M059J (cell line): ENCODE measurements at places on chromosomes 2 and 18. TPM values are rescaled to one million over a fixed set of nuclear protein-coding genes. Genes with fewer than 3 reads are reported as not detected.

The ACVR1C gene
- total RNA-seq, result 0.10 TPM in 1 of 2 replicates, not detected in the other

DNA sequence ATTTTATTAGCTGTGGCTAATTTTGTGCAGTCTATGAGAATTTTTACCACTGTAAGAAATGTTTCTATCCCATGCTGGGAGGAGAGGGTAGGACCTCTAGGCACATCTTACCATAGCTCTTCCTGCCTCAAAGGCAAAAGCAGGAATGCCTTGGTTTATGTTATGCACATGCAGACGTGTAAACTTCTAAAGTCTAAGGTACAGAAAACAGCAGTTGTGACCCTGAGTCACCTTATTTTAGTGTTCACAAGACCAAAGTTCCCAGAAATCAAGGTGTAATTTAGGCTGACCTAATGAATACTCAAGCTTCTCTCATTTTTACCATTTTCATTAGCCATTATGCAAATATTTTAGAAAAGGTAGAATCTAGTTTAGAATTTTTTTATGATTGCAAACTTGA, 15.4 kb upstream of the WIPF1 start:
- no peak for DNase-seq

GRCh38 chr2:82013641-82014040, 1709.1 kb upstream of the LRRTM1 start:
- DNase-seq, result no peak

The SLC30A3 gene
- not detected in 2 replicates for total RNA-seq

The MROH2A gene
- total RNA-seq, result not detected in 2 replicates

The VWC2L gene
- 0.02 TPM in 1 of 2 replicates, not detected in the other for total RNA-seq

The DRC1 gene
- total RNA-seq, result not detected in 2 replicates

DNA sequence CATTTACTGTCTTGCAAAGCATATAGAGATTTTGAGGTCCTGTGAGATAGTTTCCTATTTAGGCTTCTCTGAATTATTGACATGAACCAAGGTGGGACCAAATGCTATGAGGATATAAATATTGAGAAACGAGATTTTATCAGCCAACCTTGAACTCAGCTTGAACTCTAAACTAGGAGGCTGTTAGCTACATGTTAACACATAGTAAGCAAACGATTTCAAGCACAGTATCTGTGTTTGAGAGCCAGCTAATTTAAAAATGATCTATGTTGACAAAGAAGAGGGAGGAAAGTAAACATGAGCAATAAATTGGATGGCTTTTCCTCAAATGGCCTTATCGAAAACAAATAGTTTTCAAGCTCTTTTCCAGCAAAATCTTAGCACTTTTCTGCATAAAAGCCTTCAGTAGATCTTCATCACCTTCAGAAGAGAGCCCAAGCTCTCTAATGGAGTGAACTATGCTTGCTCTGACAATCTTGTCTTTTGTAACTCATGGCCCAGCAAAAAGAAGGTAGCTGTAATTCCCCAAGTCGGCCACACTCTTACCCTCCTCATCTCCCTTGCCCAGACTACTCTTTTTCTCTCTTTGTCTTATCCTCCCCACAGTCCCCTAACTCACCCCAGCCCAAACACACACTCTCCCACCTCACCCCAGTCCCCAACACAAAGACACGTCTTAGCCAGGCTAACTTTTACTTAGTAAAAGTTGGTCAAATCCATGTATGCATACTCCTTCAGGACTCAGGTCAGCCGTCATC, 14.7 kb downstream of the CD28 start:
- no peak for DNase-seq

DNA sequence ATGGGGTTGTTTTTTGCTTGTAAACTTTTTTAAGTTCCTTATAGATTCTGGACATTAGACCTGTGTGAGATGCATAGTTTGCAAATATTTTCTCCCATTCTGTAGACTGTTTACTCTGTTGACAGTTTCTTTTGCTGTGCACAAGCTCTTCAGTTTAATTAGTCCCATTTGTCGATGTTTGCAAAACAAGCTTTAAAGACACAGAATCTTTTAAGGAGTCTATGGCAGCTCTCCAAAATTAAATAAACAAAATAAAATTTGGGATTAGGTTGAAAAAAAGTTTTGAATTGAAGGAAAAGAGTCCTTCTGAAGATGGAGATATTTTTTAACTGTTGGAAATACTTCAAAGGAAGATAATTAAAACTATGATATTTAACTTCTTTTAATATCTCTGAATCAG, 88.8 kb downstream of the MAP3K20 start:
- no peak for DNase-seq

DNA sequence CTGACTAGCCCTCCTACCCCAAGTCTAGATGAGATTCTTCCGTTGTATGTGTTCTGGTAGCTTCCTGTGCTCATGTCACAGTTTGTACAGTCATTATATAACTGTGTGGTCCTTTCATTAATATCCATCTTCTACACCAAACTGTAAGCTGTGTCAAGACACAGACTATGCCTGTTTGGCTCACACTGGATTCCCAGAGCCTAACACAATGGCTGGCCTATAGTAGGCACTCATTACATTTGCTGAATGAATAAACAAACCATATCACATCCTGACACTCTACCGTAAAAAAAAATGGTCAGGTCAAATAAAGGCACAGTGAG, 72.6 kb downstream of the ANKRD44 start:
- no peak for DNase-seq

The REG1B gene
- not detected in 2 replicates for total RNA-seq
